ENCODE measurements at places on chromosomes 1 and 21. TPM values are rescaled to one million over a fixed set of nuclear protein-coding genes. Genes with fewer than 3 reads are reported as not detected.

The AADACL3 gene
- not detected for total RNA-seq

The DNM3 gene
- 0.51 TPM for total RNA-seq

The USP1 gene
- 30.4 TPM for total RNA-seq

The AMIGO1 gene
- 1.3 TPM for total RNA-seq

The SDC3 gene
- 10.3 TPM for total RNA-seq

The SELL gene
- 0.28 TPM for total RNA-seq

The ATP1A4 gene
- not detected for total RNA-seq

The TTC34 gene
- 0.03 TPM for total RNA-seq

The ASTN1 gene
- total RNA-seq = not detected

The SAMD13 gene
- total RNA-seq = 0.61 TPM

The LCE2B gene
- total RNA-seq = not detected

The ZFP69B gene
- 2.1 TPM for total RNA-seq

The ITLN1 gene
- not detected for total RNA-seq

Data from A549 treated with CpdA at 1 μM for 4 hours (cell line).